CD4-positive, alpha-beta T cell treated with Interferon gamma for 1 hour (primary cell): ENCODE measurements at places on chromosomes 5 and 9.

DNA sequence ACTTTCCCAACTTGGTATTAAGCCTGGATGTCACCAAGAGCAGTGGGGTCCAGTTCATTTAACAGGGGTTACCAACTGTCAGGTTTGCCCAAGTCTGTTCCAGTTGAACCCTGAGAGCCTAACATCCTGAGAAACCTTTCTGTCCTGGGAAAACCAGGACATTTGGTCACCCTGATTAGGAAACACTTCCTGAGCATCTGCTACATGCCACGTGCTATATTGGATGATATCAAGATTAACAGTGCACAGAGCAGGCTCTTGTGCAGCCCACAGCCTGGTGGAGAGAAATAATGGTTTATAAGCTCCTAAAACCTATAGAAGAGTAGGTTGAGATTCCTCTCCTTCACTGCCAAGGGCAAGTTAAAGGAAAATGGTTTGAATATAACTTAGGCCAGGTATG lies 102.9 kb upstream of the RAD23B start:
- no peak for DNase-seq

- DNase-seq = no peak
These were observed 151.0 kb downstream of the GPBP1 start for GRCh38 chr5:57324861-57325260.

DNA sequence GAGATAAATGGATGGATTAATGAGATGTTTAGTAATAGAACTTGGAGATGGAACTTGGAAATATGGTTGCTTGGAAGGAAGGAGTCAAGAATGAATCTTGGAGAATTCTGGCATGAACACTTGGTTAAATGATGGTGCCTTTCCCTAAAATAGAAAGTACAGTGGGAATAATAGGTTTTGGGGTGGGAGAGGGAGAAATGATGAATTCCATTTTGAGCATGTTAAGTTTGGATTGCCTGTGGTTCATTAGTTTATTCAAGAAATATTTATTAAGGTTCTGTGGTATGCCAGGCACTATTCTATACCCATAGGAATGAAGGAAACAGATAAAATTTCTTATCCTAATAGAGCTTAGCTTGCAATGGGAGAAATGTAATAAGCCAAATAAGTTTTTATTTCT lies 58.4 kb downstream of the PBX3 start:
- DNase-seq = no peak

GRCh38 chr9:97905228-97905627 lies 17.1 kb downstream of the TRMO start:
- DNase-seq = peak; percentile 57

- no peak for DNase-seq
These were observed 27.0 kb downstream of the OSMR start for GRCh38 chr5:38872826-38873225.

- no peak for DNase-seq
These were observed 518.4 kb downstream of the TAF11L14 start for GRCh38 chr5:18152671-18153070.

DNA sequence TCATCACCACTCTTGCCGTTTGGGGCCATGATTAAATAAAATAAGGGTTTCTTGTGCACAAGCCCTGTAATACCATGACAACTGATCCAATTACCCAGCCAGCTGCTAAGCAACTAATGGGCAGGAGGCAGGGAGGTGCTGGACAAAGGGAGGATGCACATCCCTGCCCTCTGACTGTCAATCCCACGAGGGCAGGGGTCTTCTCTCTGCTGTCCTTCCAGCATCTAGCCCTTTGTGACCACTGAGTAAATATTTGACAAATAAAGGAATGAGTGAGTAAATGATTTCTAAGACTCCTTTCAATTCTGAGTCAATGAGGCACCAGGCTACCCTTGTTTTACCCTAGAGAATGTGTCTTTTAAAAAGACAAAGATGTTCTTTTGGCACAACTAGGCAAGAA lies 247.1 kb downstream of the SYK start:
- DNase-seq = no peak
